Posterior vena cava (tissue), 2 donors: ENCODE measurements at places on chromosomes 12 and 14. TPM values are rescaled to one million over a fixed set of nuclear protein-coding genes. Genes with fewer than 3 reads are reported as not detected.

The HELB gene
- total RNA-seq = 2.6 TPM

The KRT86 gene
- total RNA-seq = not detected

The SPX gene
- total RNA-seq = not detected

The NPAS3 gene
- total RNA-seq = 1.3 TPM

DNA sequence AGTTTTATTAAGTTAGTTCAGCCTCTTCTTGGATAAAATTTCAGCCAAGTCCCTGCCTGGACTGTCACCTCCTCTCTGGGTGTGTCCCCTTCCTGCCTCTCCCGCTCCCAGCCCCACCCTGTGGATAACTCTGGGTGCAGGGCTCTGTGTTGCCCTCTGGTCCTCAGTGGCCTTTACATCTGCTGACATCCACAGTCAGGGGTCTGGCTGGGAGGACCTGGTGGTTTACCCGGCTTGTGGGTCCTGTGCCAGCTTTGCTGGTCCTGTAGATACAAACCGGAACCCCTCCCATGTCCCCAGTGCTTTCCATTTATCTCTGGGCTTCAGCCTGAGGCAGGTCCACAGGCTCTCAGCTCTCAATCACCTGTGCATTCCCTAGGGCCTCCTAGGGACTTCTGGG lies 28.9 kb upstream of the PLEKHG3 start:
- no peak for DNase-seq

The NFATC4 gene
- 87.2 TPM for total RNA-seq

GRCh38 chr12:4265280-4265679 lies 8.3 kb upstream of the CCND2 start:
- no peak for DNase-seq

The HPD gene
- total RNA-seq = 17.4 TPM

DNA sequence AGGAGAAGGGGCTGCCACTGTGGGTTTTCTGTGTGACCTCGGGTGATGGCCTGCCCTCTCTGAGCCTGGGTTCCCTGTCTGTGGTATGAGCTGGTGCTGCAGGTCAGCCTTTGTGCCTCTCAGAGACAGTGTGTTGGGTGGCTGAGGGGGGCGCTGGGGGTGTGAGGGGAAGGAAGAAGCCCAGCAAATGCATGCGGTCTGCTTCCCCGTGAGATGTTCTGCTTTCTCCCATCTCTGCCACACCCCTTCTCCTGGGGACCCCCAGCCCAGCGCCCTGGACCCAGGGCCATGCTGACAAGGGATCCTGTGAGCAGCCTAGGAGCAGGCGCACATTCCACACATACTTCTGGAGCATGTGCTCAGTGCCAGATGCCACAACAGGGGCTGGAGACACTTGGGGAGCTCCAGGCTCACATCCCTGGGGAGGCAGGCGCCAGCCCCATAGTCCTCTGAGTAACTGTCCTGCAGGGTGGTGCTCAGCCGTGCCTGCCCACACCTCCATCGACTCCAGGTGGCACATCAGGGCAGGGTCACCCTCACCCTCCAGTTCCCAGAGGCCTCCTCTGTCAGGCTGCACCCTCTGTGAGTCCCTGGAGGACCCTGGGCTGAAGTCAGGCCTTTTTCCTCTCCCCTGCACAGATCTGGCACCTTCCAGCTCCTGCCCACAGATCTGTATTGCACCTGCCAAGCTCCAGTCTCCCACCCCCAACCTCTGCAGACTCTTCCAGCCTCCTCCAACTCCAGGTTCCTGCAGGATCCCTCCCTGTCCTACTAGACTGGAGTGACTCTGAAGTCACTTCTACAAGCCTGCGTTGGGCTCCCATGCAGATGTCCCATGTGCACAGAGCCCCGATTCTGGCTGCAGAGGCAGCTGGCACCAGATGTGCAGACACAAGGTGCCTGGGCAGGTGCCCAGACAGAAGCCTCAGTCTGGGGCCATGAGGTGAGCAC lies 205.6 kb downstream of the KIF26A start:
- peak; percentile 67 for DNase-seq

DNA sequence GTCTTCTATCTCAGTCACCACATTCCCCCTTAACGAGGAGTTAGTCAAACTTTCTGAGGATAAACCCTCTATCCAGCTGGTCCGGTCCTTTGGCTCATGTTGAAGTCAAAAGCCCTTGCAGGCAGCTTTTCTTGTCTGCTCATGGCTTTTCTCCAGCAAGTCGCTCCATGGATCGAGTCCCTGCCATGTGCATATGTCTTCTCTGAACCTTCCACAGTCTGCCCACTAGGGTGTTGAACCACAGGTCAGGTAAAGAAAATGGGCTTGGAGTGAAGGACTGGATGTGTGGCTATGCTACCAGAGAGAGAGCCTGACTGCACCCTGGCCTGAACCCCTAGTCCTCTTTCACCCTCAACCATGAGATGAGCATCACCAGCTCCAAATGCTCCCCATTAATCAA lies 22.8 kb downstream of the C14orf132 start:
- DNase-seq = no peak

The TDRD9 gene
- total RNA-seq = 2.9 TPM

- no peak for DNase-seq
Observed at GRCh38 chr12:132066345-132066685, 77.8 kb downstream of the DDX51 start.

The KRT74 gene
- total RNA-seq = not detected

GRCh38 chr14:31543969-31544799 lies 17.0 kb upstream of the NUBPL start:
- DNase-seq = no peak

The MYL2 gene
- not detected for total RNA-seq

DNA sequence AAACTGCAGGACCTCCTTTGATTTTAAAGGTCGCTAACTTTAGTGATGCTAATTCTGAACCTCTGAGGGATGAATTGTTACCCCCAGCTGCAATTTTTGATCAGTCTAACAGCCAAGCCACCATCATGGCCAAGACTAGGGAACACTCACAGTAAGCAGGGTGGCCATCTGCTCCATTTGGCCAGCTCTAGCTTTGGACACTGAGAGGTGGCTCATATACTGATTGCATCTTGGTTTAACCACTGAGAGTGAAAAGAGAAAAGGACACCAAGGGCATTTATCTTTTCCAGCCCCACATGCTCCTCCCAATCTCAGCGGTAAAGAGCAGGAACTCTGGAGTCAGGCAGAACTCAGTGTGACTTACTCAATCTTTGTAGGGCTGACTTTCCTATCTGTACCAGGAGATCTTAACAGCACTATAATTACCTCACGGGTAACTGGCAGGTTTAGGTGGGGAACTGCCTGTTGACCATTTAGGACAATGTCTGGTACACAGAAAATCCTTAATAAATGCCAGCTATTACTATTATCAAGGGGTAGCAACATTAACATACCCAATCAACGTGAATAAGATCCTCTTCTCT lies 6.2 kb downstream of the LPCAT3 start:
- no peak for DNase-seq

- DNase-seq = no peak
Observed at GRCh38 chr14:59897757-59898383, 22.1 kb upstream of the LRRC9 start.

DNA sequence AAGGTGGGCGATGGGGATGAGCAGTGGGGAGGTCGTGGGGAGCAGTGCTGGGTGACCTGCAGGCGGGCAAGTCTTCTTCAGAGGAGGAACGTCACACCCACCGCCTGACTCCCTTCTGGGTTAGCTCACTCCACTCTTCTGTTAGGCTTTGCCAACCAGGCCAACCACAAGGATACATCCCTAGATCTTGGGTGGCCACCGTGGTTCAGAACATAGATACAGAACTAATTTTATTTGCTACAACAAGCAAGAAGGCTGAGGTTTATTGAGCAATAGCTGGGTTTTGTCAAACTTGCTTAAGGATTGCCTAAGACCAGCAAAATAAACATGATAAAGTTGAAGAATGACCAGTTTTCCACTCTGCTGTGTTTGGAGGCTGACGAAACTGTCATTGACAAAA lies 109.4 kb downstream of the DACT1 start:
- DNase-seq = peak; percentile 88

GRCh38 chr14:45261209-45261608 lies 8.2 kb upstream of the MIS18BP1 start:
- no peak for DNase-seq

DNA sequence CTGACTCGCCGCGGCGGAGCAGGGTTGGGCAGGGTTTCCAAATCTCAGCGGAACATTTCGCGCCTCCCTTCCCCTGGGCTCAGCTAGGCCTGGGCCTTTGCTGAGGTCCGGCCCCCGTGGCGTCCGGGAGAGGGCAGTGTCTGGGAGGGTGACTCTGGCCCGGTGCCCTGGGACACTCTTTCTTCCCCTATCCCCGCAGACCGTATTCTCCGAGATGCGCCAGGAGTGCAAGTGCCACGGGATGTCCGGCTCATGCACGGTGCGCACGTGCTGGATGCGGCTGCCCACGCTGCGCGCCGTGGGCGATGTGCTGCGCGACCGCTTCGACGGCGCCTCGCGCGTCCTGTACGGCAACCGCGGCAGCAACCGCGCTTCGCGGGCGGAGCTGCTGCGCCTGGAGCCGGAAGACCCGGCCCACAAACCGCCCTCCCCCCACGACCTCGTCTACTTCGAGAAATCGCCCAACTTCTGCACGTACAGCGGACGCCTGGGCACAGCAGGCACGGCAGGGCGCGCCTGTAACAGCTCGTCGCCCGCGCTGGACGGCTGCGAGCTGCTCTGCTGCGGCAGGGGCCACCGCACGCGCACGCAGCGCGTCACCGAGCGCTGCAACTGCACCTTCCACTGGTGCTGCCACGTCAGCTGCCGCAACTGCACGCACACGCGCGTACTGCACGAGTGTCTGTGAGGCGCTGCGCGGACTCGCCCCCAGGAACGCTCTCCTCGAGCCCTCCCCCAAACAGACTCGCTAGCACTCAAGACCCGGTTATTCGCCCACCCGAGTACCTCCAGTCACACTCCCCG lies 3.0 kb downstream of the WNT1 start:
- peak; percentile 83 for DNase-seq

DNA sequence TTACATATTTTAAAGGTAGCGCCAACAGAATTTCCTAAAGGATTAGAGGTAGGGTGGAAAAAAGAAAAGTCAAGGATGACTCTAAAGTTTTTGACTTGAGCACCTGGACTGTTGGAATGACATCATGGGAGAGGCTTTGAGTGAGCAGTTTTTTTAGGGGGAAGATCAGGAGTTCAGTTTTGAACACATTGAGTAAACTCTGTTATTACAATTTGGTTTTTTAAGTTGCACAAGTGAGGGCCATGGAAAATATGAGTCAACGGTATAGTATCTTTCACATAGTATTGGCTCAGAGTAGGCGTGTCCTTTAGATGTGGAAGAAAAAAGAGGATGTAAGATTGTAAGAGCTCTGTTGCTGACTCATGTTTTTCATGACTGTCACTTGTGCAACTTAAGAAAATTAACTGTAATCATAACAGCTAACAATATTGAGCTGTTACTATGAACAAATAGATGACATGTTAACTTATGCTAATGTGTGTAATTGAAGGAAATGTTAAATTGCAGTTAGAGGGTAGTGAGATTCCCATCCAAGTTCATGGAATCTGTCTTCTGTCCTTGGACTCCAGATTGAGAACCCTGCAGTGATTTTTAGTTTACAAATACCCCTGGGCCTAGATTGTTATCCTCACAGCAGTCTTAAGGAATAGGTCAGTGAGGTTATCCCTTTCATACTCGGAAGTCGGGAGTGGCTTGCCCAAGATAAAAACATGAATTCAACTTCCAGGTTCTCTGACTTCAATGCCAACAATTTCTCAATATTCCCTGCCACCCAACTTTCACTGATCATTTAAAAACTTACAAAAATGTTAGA lies 48.2 kb upstream of the ATP2B1 start:
- no peak for DNase-seq

DNA sequence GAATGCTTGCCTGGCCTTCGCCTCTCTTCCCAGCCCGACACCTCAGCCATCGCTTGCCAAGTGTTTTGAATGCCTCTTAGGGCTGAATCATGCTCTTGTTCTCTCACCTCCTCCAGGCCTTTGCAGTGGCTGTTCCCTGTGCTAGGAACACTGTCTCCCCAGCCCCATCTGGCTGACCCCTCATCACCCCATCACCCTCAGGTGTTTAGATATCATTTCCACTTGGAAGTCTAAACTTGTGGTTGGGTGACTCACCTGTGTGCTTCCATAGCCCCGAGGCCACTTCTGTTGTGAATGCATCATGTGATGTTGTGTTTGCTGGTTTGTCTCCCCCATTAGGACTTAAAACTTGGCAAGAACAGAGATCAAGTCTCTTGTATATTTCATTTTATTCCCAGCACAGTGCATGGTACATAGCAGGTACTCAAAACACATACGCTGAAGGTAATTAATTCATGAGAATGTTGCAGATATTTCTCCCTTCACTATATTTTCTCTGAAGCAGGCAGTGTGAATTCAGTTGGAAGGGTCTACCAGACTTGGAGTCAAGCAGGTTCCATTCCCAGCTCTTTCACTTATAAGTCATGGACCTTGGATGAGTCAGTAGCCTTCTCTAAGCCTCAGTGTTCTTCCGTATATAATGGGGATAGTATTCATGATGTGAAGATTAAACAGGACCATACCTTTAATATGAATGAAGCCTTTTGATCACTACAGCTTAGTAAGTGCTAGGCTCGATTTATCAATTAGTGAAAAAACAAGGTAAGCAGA lies 67.8 kb downstream of the HRK start:
- DNase-seq = no peak

DNA sequence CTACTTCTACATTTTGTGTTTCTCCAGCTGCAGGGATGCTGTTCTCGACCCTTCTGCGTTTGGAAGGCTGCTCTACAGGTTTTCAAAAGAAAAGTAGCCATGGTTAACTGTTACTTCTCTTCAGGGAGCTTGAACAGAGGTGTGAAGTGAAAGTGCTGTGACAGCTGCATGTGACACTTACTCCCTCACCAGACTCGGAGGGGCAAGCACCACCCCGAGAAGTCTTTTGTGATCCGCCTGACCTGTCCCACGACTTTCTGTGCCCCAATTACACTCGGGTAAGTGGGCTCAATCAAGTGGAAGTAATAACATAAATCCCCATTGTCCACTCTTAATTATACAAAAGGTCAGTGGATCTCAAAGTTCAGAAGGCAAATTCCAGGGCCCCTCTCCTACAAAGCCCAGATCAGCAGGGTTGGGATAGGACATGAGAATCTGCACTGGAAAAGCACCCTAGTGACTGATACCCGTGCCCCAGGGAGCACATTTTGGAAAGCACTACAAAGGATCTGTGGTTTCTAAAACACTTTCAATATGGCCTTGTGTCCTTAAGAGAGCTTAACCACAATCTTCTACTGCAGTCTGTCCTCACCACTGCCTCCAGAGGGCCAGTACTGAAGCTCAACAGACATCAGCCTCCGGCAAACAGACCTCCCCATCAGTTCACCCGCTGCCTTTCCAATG lies 11.5 kb downstream of the FICD start:
- no peak for DNase-seq

DNA sequence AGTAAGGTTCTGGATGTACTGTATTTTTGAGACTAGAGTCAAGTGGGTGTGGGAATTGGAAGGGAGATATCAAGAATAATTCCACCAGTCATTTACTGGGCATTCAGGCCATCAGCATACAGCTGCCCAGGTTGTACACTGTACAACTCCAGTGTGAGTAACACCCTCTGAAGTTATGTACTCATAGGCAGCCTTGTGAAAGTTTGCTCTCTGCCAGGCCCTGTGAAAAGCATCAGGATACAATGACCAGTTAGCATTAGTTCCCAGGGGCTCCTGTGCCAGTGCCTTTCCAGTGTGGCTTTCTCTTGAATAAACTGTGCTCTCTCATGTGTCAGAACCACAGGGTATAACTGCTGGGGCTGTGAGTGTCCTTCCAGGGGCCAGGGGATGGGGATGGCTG lies 89.7 kb downstream of the LGMN start:
- no peak for DNase-seq
